Dermis lymphatic vessel endothelial cell (primary cell): ENCODE measurements at places on chromosomes 16 and 17. TPM values are rescaled to one million over a fixed set of nuclear protein-coding genes. Genes with fewer than 3 reads are reported as not detected.

The NXN gene
- total RNA-seq: 128 and 145 TPM in 2 replicates

The CDH11 gene
- 1.5 and 2.8 TPM in 2 replicates for total RNA-seq

The QRICH2 gene
- total RNA-seq: 8.7 and 11.9 TPM in 2 replicates

The NPW gene
- total RNA-seq: 0.43 and 0.52 TPM in 2 replicates

The WNT9B gene
- not detected in 2 replicates for total RNA-seq

The TP53TG3F gene
- not detected in 2 replicates for total RNA-seq

The OR3A3 gene
- not detected in 2 replicates for total RNA-seq

The KRTAP4-9 gene
- not detected in 2 replicates for total RNA-seq

The C16orf95 gene
- total RNA-seq: 2.5 and 3.2 TPM in 2 replicates

The LGALS9B gene
- not detected in 2 replicates for total RNA-seq

The GABARAP gene
- 131 and 147 TPM in 2 replicates for total RNA-seq

The ATPAF2 gene
- total RNA-seq: 17.2 and 18.5 TPM in 2 replicates

The CLEC3A gene
- total RNA-seq: not detected in 2 replicates

The NAGS gene
- total RNA-seq: 2.4 TPM in 2 replicates
